ENCODE measurements at places on chromosomes 16 and 17.

DNA sequence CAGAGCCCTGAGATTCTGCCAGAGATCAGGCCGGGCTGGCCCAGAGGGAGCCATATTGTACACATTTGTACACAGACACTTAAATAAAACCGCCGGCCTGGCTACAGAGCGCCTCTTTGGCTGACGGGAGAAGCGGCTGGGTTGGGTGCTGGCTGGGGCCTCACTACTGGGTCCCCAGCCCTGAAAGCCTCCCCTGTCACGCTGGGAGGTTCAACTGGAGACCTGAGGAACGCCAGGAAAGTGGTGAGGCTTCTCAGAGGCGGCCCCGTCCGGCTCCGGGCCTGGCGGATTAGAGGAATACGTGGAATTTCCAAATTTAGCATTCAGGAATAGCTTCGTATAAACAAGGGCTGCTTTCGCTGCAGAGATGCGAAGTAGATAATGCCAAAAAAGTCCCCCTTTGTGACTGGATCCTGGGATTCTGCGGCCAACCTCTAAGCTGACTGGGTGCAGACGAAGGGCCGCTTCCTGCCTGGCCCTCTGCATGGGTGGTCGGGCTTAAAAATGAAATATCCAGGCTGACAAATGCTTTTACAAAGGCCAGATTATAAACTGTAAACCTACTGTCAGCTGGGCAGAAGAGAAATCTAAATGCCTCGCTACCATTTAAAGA is 252.4 kb downstream of the IRF8 start:
- DNase-seq = no peak

DNA sequence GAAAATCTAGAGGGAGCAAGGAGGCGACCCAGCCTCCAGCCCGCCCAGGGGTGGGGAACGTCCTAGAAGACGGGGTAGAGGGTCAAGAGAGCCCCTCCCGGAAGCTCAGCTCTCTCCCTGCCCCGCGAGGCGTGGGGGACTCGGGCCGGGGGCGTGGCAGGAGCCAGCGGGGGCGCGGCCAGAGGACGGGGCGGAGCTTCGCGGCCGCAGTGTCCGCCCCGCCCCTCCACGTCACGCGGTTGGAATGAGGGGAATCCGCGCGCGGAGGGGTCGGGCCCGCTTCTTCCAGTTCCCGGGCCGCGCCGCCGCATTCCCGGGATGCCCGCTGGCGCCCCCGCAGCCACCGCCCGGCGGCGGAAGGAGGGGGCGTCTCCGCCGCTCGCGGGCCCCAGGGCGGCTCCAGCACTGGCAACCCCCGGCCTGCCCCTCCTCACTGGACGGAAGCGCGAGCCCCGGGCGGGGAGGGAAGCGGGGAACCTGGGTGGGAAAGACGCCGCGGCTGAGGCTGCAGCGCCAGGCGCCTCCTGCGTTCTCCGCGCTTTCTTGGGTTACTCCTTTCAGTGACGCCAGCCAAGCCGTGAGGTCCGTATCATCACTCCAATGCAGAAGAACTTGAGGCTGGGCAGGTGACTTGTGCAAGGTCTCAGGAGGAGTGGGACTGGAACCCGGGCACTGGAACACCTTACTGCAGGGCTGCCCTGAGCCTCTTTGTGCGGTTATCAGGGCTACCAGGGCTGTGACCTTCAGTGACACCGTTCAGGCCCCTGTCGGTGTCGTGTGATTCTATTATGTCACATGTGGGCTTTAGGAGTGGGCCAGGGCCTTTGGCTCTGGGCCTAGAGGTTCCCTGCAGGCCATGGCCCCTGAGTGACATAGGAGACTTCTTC is 4.3 kb downstream of the MYO1C start:
- peak; percentile 67 for DNase-seq

- no peak for DNase-seq
These were observed 2.5 kb downstream of the TTLL6 start for GRCh38 chr17:48814504-48814903.

DNA sequence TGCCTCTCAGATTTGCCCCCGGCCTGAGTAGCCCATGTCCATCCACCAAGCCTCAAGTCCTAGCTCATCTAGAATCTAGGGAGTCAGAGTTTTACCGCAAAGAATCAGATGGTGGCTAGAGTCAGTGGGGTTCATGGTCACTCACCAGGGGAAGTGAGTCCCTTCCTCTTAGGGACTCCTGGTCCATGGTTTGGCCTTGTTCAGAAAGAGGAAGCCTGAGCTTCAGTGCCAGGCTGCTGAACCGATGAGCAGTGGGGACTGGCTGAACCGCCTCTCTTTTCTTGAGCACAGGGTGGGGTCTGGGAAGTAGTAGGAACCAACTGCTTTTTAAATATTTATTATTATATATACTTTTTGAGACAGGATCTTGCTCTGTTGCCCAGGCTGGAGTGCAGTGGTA is 160.3 kb downstream of the NTN1 start:
- DNase-seq = no peak

GRCh38 chr16:86042393-86042792 is 143.4 kb downstream of the IRF8 start:
- no peak for DNase-seq

DNA sequence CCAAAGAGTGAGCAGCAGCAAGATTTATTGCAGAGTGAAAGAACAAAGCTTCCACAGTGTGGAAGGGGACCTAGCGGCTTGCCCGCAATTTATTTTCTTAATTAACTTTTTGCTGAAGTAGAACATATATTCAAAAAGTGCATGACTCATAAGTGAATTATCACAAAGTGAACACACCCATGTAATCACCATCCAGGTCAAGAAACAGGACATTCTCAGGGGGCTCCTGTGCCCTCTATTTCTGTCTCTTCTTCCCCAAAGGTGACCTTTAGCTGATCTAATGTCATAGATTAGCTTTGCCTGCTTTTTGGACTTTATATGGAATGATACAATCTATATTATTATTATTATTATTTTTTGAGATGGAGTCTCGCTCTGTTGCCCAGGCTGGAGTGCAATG is 19.9 kb downstream of the ERAL1 start:
- DNase-seq = no peak

DNA sequence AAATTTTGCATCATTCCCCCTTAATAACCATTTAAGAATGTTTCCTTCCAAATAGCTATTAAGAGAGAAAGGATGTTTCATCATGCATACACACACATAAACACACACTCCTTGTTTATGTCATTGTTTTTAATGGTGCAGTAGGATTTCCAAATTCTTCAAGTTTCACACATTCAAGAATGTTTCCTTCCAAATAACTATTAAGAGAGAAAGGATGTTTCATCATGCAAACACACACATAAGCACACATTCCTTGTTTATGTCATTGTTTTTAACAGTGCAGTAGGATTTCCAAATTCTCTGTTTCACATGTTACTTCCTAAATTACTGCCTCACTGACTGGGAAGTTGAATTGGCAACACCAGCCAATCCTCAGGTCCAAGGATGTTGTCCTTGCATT is 7.8 kb downstream of the TOX3 start:
- DNase-seq = no peak

GRCh38 chr17:65394811-65395472 is 166.5 kb downstream of the AXIN2 start:
- no peak for DNase-seq

DNA sequence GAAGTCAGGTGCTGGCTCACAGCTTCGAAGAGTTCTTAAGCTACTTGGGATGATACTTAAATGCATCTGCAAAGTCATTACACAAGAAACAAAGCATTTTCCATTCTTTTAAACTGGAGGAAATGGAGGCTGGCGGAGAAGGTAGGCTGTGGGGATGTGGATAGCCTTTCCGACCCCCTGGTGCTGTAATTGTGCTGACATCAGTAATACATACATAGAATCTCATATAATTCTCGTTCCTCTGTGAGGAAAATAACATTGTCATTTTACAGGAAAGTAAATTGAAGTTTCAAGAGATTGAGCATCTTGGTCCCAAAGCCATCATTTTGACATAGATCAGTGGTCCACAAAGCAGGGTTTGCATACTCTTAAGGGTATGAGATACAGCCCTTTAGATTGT is 39.5 kb downstream of the UTP18 start:
- no peak for DNase-seq

GRCh38 chr16:85614338-85615013 is 1.4 kb downstream of the GSE1 start:
- no peak for DNase-seq

DNA sequence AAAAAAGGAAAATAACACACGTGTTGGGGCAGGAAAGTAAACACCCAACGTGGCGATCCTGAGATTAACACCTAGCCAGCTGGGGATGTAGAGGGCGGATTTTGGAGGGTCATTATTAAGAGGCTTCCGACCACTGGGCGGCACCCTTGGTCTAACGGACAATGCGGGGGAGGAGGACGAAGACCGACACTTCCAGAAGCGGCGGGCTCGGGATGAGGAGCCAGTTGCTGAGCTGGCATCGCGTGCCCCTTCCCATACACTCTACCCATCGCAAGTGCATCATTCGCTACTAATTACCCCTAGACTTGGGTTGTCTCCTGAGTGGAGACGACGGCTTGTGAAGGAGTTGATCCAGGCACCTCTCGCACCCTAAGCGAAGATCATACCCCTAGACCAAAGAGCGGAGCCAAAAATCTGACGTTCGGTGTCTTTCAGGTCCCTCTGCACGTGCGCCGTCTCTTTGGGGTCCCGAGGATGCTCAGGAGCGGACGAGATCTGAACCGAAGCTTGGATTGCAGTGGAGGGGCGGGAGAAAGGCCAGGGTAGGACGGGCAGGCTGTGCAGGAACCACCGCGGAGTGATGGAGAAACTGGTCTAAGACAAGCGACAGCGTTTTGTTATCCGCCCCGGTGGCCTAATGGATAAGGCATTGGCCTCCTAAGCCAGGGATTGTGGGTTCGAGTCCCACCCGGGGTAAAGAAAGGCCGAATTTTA is 17.6 kb downstream of the ZNF213 start:
- DNase-seq = peak; percentile 78

DNA sequence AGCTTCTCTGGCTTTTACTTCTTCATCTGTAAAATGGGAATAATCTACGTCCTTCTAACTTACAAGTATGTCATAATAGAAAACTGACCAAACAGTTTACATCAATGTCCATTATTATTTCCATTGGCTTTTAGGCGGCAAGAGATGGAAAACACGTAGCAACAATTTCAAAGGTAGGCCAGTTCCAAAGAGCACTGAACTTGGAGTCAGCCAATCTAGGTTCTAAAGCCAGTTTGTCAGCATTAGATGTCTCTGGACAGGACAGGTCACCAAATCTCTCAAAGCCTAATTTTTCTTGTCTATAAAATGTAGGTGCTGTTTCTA is 17.6 kb downstream of the HLF start:
- no peak for DNase-seq

DNA sequence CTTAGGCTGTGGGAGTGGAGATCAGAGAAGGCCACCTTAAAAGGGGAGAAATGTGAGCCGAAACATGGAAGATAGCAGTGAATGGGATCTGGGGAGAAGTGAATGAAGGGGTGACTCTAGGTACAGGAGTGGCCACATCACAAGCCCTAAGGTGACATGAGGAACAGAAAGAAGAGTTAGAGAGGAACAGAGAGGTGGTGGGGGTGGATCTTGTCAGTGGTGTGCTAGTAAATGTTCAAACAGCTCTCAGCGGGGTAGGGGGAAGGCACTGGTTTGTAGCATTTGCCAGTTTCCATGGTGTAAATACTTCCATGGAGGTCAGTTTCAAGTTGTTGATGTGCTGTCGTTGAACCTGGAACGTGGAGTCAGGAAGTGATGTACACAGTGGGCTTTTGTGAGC is 90.8 kb downstream of the SDR42E1 start:
- DNase-seq = no peak

GRCh38 chr17:82318169-82318498 is 726 bp upstream of the CD7 start:
- no peak for DNase-seq

DNA sequence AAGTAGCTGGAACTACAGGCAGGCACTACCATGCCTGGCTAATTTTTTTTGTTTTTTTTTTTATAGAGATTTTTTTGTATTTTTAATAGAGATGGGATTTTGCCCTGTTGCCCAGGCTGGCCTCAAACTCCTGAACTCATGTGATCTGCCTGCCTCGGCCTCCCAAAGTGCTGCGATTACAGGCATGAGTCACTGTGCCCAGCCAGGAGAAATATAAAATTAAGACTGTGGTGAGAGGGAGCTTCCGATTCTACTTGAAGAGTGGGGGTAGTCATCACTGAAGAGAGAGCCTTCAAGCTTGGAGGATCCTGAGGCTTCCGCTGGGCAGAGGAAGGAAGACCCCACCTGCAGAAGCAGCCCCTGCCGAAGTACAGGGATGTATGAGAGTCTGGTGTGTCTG is 34.4 kb upstream of the RGS9 start:
- no peak for DNase-seq

DNA sequence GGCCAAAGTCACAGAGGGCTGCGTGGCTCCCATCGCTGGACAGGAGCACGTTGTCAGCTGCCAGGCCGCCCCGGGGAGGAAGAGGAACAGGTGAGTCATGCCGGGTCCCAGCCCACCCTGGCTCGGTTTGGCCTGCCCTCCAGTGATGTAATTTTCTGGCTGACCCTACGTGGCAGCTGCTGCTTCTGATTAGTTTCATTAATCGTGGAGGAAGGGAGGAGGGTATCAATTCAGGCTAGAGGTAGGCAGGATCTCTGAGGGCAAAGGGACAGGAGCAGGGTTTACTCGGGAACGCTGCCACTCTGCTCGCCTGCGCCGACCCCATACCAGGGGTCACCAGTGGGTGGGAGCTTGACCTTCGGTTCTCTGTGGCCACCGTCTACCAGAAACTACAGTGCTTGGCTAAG is 11.7 kb upstream of the SPATA32 start:
- no peak for DNase-seq

GRCh38 chr17:38796451-38797157 is 2.8 kb downstream of the PIP4K2B start:
- DNase-seq = no peak

DNA sequence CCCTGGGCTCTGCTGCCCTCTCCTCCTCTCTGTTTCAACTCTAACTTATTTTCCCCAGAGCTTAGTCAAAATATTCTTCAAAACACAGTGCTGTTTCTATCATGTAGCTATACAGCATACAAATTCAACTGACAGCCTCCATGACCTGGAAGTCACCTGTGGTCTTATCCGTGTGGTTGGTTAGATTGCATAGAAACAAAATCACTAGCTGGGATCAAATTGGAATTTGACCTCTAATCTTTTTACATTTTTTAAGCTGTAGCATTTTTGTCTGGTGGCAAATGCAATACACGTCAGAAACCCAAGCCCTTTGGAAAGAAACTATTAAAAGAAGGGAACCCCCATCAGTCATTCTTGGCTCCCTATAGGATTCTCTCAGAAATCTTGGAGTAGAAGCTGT is 57.3 kb downstream of the ABCC12 start:
- no peak for DNase-seq

GRCh38 chr16:81651758-81652718 is 127.1 kb upstream of the PLCG2 start:
- no peak for DNase-seq
